CD4-positive, alpha-beta T cell treated with Interleukin-4 for 4 hours (primary cell): ENCODE measurements at places on chromosomes 13 and 19.

DNA sequence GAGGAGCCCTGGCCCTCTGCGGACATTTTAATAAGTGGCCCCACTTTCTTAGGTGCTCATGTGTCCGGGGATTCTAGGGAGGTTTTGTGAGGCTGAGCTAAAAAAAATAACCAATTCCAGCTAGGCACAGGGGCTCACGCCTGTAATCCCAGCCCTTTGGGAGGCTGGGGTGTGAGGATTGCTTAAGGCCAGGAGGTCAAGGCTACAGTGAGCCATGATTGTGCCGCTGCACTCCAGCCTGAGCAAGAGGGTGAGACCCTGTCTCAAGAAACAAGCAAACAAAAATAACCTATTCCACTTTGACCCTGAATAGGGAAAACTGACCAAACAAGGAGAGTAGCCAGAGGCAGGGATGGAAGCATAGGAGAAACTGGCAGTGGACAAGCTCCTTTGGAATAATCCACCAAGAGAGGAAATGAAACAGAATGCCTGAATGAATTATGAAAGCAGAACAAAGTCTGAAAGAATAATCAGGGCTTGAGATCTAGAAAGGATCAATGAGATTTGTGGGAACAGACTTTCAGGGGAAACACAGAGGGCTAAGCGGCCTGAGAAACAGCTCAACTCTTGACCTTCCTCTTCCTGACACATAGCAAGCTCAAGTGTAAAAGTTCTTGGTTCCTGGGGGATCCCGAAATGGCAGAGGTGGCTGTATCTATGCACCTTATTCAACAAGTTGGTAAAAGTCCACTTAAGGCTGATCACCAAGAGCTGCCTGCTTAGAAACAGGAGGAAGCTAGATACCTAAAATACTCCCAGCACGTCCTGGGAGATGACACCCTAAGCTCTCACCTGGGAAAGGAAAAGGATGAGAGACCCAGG, 30.1 kb upstream of the FFAR2 start:
- DNase-seq, result no peak

- DNase-seq, result no peak
Observed at GRCh38 chr13:44350775-44351504, 22.7 kb upstream of the SERP2 start.

DNA sequence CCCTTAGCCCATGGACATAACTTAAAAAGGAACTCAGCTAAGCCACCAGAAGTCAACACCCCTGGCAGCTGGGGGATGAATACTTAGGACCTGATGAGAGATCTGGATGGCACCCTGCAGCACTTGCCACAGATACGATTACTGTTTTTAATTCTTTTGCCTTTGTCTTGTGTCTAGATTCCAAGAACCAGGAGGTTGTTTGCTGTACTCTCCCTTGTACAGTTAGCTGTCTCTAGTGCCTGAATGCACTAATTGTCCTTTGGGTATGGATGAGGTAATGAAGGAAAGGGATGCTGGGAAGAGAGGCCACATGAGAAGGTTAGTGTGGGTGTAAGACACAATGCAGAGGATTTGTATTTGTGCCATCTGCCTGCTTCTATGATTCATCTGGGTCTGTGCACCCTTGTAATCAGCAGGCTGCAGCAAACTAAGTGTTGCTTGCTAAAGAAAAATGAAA, 385.8 kb downstream of the KCNRG start:
- DNase-seq, result no peak

DNA sequence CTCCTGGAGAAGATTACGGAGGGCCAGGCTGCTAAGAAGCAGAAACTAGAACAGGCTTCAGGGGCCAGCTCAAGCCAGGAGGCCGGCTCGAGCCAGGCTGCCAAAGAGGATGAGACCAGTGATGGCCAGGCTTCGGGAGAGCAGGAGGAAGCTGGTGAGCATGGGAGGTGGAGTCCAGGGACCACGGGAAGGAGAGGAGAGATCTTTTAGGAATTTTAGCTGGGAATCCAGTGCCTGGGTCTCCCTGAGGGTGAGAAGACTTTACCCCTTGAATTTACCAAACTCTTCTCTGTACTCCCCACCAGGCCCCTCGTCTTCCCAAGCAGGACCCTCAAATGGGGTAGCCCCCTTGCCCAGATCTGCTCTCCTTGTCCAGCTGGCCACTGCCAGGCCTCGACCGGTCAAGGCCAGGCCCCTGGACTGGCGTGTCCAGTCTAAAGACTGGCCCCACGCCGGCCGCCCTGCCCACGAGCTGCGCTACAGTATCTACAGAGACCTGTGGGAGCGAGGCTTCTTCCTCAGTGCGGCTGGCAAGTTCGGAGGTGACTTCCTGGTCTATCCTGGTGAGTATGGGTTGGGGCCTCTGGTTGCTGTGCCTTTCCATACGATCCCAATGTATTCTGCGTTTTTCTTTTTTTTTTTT, 824 bp downstream of the TSEN34 start:
- no peak for DNase-seq
